NCI-H1048 (cell line): ENCODE measurements at places on chromosomes 7 and 10.

DNA sequence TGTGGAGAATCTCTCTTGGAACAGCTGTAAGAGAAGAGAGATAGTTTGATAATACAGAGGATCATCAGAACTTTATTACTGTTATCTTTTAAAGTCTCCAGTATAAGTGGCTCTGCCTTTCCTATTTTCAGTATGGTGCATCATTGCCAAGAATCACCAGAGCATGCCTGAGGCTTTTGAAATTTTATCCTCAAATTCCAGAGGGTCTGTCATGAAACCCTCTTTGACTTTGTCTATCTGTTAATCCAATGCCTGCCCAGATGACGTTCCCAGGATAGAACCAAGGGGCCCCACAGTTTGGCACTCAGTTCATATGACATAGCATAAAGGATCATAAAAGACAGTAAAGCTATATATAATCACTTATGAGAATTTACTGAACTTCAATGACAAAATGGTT lies 35.3 kb upstream of the SEMA3C start:
- DNase-seq, result no peak

- DNase-seq, result no peak
Measured at GRCh38 chr10:112562809-112563663, 116.0 kb downstream of the VTI1A start.

- DNase-seq, result no peak
Measured at GRCh38 chr7:53351681-53352080, 316.2 kb downstream of the POM121L12 start.

DNA sequence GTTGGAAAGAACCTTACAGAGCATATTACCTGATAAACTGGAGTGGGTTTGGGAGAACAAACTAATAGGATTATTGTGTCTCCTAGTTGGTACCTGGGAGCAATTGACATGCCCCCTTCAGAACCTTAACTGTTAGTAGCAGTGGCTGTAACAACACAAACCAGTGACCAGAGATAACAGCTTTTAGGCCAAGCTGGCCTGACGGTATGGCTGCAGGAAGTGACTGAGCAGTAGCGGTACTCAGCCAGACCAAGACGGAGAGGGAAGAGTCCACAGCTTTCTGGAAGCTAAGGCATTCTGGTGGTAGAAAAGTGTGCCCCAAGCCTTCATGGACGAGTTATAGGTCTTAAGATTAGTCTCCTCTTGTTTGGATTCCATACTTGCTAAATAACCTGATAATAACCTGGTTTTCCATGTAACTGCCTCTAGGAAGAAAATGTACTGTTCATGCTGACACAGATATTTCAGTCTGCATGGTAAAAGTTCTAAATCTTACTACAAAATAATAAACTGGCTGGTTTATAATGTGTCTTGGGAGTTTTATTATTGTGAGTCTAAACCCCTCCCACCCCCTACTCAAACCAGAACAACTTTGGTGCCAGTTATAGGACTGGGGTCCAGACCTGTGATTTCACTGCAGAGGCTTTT lies 11.3 kb downstream of the NOLC1 start:
- no peak for DNase-seq

- DNase-seq, result no peak
Measured at GRCh38 chr7:51033727-51034520, 251.2 kb upstream of the GRB10 start.

DNA sequence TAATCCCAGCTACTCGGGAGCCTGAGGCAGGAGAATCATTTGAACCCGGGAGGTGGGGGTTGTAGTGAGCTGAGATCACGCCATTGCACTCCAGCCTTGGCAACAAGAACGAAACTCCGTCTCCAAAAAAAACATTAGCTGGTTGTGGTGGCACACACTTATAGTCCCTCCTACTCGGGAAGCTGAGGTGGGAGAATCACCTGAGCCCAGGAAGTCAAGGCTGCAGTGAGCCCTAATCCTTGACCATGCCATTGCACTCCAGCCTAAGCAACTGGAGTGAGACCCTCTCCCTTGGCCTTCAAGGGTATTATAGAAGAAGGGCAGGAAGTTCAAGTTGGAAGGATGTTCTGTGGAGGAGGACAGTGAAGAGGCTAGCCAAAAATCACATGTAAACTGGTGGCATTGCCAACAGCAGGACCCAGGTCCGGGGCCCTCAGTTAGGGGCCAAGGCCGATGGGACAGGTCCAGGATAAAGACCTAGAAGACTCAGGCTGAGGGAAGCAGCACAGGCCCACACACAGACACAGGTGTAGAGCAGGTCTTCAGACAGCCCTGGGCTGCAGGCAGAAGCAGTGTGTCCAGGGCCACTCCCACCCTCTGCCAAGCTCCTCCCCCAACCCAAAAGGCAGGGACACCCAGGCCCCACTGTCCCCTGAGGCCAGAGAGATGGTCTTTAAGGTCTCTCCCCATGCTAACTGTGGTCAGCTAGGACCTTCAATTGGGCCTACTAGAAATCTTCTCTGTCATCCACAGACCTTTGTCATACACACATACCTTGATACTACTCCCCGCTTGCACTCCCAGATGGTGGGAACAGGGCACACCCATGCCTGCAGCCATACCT lies 8.4 kb upstream of the SAMD8 start:
- no peak for DNase-seq

DNA sequence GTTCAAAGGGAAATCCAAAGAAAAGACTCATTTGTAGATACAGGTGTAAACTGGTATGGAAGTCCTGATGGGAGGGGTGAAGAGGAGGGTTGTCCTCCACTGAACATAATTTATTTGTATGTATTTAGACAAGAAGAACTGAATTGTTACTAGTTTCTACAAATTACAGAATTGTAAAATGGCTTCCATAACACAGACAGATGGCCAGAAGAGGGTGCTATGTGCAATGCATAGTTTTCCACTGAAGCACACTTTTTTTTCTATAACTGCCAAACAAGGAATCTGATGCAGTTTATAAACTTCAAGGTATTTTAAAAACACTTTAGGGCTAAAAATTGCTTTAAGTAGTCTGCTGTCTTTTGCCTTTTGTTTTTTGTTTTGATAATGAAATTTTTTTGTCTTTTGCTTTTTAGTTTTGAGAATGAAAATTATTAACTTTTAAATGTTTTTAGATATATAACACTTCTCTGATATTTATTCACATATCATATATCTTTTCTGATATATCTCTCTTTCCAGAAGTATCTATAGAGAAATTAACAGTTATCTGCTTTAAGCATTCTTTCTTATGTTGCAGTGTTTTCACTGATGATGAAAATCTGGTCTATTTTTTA lies 58.5 kb downstream of the PHYHIPL start:
- DNase-seq, result peak; percentile 3

DNA sequence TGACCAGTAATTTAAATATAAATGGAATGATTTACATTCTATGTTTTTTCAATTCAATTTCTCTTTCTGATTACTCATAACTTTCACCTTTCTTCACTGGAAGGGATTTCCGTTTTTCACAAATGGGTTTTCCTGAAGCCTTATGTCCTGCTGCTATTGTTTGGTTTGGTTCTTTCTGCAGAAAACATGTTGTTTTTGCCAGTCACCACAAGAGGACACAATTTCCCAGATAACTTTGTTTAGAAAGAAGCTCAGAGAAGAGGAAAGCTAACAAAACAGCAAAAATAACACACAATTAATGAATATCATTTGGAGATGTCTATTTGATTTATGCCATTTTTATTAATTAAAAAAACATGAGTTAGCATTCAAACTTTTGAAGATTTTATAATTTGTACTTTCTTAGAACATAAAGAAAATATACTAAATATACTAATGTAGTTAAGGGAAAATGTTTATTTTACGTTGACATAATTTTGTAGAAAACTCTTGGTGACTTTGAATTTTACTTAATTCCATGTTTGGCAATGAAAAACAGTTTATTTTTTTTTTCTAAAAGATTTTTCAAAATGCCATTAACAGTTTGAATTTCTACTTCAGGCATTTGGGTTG lies 4.6 kb upstream of the TWIST1 start:
- no peak for DNase-seq

DNA sequence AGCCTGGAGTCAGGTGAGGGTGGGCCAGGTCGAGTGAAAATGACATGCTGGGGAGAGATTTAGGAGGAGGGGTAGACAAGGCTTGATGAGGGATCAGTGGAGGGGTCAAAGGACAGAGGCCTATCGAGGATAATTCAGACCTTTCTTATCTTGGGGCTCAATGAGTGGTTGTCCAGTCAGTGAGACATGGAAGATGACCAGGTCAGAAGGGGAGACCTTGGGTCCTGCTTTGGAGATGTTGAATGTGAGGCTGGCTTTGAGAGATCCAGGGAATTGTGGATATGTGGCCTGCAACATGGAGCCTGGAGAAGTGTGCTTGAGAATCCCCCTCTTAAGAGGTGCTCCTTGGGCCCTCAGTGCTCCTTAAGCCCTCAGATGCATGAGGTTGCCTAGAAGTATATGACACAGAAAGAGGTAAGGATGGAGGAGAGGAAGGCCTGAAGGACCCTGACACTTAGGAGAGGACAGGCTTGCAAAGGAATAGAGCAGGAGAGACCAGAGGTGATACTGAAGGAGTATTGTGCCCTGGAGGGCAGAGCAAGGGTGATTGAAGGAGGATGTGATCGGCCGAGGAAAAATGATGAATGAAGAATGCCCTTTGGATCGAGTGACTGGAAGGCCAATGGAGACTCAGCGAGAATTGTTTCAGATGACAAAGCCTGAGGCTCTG lies 129.8 kb upstream of the GPR26 start:
- no peak for DNase-seq

DNA sequence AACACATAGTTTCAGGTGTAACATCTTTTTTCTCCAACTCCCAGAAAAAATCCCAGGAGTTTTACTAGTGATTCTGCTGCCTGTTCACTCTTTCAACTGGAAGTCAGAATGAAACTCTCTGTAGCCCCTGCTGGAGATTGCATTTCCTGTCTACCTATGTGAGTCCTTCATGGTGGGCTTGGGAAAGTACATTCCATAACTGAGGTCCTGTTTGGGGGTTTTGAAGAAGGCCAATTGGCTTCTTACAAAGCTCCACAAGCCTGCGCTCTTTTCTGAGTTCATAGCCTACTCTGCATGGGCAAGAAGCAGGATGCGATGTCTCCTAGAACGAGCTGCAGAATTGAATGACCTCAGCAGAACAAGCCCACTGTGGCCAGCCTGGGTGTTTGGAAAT lies 86.7 kb downstream of the LYZL2 start:
- no peak for DNase-seq

GRCh38 chr7:107958764-107959526 lies 44.0 kb downstream of the LAMB1 start:
- DNase-seq, result no peak

DNA sequence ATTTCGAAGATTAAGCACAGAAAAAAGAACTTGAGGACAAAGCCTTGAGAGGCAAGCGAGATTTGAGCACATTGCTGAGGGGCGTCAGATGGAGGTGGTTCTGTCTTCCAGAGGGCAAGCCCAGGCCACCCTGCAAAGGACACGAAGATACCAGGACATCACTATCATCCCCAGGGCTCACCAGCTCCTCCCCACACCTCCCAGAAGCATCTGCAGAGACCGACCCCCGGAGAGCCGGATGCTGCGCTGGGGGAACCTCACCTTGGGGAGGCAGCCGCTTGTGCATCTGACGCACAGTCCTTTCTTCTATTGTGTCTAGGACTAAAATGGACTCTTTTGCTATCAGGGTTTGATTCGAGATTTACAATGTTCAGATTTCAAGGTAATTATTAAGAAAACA lies 259.7 kb downstream of the DNAJB6 start:
- DNase-seq, result no peak

DNA sequence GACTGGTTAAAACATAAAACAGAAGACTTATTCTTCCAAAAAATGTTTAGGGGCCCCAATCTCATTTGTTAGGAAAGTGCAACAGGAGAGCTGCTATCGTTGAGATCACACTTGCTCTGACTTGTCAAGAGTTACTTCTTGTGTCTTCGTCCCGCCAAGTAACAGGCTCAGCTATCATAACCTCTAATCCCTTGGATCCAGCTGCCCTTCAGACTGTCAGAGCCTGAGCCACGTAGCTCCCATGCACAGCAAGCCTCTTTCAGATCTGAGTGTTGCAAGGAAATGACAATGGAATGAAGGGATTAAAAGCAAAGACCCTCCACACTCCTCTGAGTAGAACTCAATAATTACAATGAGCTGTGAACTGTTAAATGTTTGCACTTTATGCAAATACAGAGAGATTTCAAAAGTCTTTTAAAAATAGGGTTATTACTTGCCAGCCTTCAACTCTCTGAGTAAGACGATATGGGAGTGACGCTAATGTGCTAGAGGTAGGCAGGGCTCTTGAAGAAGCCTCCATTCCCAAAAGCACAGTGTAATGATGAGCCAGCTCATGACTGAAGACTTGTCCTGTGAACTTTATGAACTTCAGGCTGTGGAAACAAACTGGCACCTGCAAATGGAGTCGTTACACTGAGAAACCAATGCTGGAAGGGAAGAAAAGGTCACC lies 28.4 kb upstream of the CDK13 start:
- no peak for DNase-seq

- DNase-seq, result no peak
Measured at GRCh38 chr10:120598386-120598785, 141.4 kb downstream of the PLPP4 start.

DNA sequence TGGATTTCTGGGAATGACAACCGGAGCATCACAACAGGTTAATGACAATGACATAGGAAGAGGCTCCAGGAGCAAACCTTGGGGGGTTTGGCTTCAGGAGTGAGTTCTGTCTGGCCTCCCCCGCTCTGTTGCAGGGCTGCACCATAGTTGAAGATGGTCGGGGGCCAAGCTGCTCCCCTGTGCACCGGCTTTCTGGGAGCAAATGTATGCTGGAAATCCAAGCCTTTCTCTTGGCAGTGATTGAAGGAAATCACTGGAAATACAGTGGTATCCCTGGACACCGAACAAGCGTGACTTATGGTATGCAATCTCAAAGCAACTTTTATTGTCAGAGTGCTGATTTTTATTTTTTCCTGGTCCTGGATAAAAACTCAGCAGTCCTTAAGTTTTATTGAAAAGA lies 251.9 kb upstream of the ZNF32 start:
- DNase-seq, result no peak

DNA sequence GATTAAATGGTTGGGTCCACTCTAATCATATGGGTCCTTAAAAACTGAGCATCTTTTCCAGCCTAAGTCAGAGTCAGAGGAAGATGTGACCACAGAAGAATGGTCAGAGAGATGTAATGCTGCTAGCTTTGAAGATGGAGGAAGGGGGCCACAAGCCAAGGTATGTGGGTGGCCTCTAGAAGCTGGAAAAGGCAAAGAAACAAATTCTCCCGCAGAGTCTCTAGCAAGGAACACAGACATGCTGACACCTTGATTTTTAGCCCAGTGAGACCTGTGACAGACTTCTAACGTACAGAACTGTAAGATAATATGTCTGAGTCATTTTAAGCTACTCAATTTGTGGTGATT lies 1.5 kb upstream of the EXOC6 start:
- DNase-seq, result no peak

DNA sequence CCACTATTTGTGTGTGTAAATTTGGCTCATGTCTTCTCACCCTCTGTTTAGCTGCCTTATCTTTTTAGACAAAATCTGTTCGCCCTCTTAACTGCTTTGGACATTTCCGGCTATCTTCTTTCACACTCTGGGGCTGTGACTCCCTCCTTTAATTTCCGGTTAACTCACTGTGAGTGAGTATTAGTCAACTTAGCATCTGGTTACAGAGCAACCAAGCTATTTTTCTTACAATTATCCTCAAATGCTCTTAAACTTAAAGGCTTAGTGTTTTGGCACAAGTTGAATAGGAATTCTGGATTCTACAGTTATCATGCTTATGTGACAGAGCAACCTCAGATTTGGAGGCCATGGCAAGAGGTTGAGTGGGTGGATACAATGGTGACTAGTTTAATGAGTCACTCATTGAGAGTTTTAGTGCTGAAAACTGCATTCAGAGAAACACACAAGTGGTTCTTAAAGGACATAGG lies 177.6 kb upstream of the SEMA3A start:
- DNase-seq, result no peak
